H1 (cell line): ENCODE measurements at places on chromosomes 6 and 20. TPM values are rescaled to one million over a fixed set of nuclear protein-coding genes. Genes with fewer than 3 reads are reported as not detected.

GRCh38 chr6:41462033-41462432 is 84.1 kb upstream of the FOXP4 start:
- H3K4me1 ChIP-seq = peaks cover 6% of the 10 kb centered on the region
- H3K27me3 ChIP-seq = peaks cover 28% of the 10 kb centered on the region
- H3K27ac ChIP-seq = no peak overlapping the region
- H3K4me3 ChIP-seq = no peak overlapping the region
- no peak for DNase-seq

The SRSF12 gene
- 4.2 and 4.9 TPM in 2 replicates for total RNA-seq

GRCh38 chr6:166737261-166737660 is 110.2 kb upstream of the RPS6KA2 start:
- no peaks in the 10 kb centered on the region for H3K27me3 ChIP-seq
- H3K36me3 ChIP-seq = no peaks in the 10 kb centered on the region
- H3K4me3 ChIP-seq = no peak overlapping the region
- H3K4me1 ChIP-seq = no peaks in the 10 kb centered on the region
- no peak for DNase-seq

DNA sequence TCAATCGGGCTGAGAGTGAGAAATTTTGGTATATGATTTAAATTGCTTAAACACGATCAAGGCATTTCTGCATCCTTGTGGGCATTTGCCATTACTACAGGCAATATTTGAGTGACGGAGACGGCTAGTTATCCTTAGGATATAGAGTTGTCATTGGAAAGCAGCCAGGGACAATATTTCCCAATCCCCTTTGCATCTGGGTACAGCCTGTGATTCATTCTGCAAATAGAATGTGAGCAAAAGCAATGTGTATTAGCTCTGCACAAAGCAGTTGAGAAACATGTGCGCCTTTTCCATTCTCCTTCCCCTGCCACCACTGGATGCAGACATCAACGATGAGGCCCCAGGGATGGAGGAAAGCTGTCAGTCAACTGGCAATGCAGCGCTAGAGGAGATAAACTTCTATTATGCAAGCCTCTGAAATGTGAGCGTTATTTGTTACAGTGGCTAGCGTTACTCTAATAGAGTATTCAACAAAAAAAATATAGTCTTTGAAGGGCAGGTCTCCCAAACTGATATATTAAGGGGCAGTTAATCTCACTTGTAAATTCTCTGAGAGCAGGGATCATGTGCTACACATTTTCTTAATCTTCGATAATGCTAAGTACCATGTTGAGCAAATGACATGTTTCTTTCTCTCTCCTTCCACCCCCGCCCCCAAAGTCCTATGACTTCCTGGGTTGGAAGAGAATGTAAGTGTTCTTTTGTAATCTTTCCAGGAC is 37.1 kb upstream of the NCOA3 start:
- peaks cover 3% of the 10 kb centered on the region for H3K4me1 ChIP-seq
- no peak overlapping the region for H3K4me3 ChIP-seq
- H3K36me3 ChIP-seq = no peaks in the 10 kb centered on the region

The HLA-DRB1 gene
- 5.1 and 6.7 TPM in 2 replicates for total RNA-seq

DNA sequence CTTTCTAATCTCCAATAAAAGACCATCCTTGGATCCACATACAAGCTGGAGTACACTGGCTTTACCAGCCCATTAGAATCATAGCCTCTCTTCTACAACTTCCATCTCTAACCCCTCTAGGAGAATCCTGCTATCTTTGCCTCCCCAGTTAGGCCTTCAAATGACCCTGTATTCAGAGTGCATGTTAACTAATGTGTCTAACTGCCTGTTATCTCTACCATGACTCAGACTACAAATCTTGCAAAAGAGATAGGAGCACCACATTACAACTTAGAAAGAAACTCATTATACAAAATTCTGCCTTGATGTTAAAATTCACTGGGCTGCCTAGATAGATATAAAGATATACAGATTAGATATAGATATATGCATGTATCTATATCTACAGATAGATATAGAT is 28.2 kb downstream of the GPR63 start:
- no peaks in the 10 kb centered on the region for H3K36me3 ChIP-seq
- no peak for DNase-seq
- H3K27me3 ChIP-seq = no peaks in the 10 kb centered on the region
- H3K4me3 ChIP-seq = no peak overlapping the region
- peaks cover 3% of the 10 kb centered on the region for H3K4me1 ChIP-seq

- no peaks in the 10 kb centered on the region for H3K4me1 ChIP-seq
- H3K36me3 ChIP-seq = no peaks in the 10 kb centered on the region
- H3K27me3 ChIP-seq = no peaks in the 10 kb centered on the region
- H3K27ac ChIP-seq = no peak overlapping the region
- H3K4me3 ChIP-seq = no peak overlapping the region
Measured at GRCh38 chr6:19638931-19639330, 198.2 kb upstream of the ID4 start.

DNA sequence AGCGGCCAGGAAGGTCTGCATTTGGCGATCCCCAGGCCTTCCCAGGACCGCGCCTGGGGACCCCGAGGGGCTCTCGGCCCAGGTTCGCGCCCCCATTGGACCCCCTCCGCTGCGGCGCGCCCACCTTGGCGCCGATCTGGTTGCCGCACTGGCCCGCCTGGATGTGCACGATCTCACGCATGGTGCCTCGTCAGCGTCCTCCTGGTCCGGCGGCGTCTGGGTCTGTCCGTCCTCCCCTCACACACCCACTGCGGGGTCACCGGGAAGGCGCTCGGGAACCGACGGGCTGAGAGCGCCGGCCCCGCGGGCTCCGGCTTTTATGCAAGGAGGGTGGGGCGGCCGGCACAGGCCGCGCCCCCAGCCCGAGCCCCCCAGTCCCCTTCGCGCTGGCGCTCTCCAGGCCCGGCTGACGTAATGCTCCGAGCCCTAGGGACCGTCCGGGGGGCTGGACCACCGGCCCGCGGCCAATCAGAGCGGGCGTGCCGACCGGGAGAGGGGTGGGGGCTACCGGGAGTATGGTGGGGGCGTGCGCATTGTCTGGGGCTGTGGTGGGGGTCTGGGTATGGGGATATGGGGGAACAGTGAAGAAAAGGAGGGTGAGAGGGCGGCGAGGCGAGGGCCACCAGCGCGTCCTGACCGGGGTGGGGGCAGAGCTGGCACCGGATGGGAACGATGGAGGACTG is at the start of gene TUBB2B:
TSS of gene TUBB2B (minus strand) at position 291 of the 683 bp plus-strand sequence. CDS start at position 181, 110 bp downstream.
- peak within 1 kb of the TSS; percentile 75 for H3K27ac ChIP-seq
- DNase-seq = no peak
- peaks cover 17% of the 10 kb centered on the region for H3K4me1 ChIP-seq
- peaks cover 22% of the 10 kb centered on the region for H3K27me3 ChIP-seq

The CTCFL gene
- total RNA-seq = 0.80 and 0.82 TPM in 2 replicates
